NCI-H774 (cell line): ENCODE measurements at places on chromosomes 4 and X.
A peak's percentile ranks its signal among the peaks of the same experiment; 100 is the strongest.

DNA sequence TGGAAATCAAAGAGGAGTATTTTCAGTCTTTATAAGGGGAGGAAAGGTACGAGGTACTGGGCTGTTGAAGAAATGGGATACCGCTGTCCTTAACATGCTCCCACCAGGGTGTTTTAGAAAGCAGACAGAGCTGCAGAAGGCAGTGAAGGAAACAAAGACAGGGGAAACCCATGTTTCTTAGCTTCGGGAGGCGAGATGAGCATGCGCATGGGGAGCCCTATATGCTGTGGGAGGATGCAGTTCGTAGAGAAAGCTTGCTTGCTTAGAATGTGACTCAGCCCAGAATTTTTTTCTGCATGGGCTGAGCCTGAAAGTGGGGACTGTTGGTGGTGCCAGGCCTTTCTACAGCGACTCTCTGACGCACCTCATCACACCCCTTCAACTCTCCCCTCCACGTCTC lies 28.8 kb upstream of the SCOC start:
- no peak for DNase-seq

- DNase-seq: no peak
Observed at GRCh38 chr4:135538698-135539097, 1337.1 kb upstream of the PABPC4L start.

- DNase-seq: no peak
Observed at GRCh38 chr4:10687526-10687925, 3.0 kb upstream of the CLNK start.

- DNase-seq: no peak
Observed at GRCh38 chr4:129335818-129336217, 239.9 kb downstream of the C4orf33 start.

GRCh38 chr4:75099321-75099720 lies 166.4 kb downstream of the PARM1 start:
- no peak for DNase-seq

- no peak for DNase-seq
Observed at GRCh38 chr4:78299565-78299972, 242.4 kb downstream of the FRAS1 start.

DNA sequence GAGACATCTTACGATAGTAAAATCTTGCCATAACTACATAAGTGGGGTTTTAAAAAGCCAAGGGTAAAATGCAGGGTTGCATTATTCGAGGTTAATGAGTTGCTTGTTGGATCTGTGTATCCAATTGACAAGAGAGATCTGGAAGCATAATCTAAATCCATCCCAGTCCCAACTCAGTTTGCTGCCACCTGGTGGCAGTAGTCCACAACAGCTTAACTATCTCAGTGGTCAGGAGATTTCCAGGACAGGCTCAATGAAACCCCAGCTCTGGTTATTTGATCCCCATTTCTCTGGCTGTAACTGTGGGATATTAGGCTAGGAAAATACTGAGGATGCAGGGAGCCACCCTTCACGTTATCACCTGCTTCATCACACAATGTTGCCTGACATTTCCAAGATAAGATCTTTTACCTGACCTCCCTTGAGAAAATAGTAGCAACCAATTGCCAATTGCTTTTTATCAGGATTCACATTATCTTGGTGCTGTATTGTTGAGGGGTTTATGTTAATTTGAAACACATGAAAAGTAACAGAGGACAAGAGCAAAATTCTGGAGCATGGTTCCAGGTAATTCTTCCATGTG lies 88.2 kb upstream of the TNIP3 start:
- DNase-seq: peak; percentile 30

GRCh38 chr4:113636877-113637276 lies 124.7 kb downstream of the CAMK2D start:
- DNase-seq: no peak

DNA sequence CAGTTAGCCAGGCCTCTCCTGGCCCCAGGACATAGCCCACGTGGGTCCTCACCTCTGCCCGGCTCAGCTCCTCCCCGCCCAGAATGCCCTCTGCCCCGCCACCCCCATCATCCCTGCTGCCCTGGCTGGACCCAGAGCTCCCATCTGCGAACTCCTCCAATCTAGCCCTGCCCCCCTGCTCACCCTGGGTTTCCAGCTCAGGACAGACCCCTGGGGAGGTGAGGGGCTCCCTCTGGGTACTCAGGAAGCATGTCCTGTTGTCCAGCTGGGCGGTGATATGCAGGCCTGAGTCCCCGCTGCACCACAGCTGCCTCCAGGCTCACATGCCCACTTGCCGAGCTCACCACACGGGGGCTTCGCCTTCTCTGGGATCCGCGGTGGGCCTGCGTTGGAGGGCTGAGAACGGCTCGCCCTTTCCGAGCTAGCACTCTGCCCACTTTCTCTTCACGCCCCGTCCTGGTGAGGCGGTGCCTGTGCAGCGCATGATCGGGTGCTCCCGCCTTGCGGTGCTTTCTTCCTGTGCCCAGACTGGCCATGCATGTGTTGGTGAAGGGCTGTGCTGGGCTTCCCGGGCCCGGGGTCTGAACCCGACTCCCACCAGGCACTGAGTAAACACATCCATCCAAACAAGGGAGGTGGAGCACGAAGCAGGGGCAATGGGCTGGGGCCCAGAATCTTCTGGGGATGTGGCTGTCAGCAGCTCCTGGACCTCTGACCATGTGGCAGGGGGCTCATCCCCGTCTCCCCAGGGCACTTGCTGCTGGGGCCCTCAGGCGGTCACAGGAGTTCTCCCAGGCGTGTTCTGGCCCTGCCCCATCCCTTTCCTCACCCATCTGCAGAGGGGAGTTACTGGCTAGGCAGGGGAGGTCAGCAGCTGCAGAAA lies 74.3 kb downstream of the RGS12 start:
- DNase-seq: no peak

DNA sequence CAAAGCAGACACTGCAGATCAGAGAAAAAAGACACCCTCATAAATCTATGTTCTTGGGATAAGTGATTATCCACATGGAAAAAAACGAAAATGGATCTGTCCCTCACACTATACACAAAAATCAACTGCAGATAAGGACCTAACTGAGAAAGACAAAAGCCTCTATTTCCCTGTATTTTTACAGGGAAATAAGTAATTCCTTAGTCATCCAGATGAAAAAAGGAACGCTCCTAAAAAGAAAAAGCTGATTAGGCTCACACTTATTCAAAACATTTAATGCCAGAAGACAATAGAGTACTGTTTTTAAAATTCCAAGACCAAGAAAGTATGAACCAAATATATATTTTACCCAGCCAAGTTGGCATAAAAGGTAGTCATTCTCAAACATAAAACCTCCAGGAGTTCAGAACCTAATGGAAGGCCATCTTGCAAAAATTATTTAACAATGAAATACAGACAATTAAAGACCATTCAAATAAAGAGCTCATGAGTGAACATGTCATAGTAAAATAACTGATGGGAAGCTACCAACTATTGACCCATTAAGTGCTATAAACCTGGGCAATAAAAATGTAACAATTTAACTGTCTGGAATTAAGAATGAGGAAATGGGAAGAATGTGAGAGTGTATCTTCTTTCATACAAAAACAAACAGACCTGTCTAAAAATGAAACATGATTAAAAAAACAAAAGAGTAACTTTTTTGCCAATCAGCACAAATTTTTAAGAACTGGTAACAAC lies 20.4 kb downstream of the PAPSS1 start:
- no peak for DNase-seq

- no peak for DNase-seq
Observed at GRCh38 chrX:130637591-130637990, 235.8 kb downstream of the RBMX2 start.

DNA sequence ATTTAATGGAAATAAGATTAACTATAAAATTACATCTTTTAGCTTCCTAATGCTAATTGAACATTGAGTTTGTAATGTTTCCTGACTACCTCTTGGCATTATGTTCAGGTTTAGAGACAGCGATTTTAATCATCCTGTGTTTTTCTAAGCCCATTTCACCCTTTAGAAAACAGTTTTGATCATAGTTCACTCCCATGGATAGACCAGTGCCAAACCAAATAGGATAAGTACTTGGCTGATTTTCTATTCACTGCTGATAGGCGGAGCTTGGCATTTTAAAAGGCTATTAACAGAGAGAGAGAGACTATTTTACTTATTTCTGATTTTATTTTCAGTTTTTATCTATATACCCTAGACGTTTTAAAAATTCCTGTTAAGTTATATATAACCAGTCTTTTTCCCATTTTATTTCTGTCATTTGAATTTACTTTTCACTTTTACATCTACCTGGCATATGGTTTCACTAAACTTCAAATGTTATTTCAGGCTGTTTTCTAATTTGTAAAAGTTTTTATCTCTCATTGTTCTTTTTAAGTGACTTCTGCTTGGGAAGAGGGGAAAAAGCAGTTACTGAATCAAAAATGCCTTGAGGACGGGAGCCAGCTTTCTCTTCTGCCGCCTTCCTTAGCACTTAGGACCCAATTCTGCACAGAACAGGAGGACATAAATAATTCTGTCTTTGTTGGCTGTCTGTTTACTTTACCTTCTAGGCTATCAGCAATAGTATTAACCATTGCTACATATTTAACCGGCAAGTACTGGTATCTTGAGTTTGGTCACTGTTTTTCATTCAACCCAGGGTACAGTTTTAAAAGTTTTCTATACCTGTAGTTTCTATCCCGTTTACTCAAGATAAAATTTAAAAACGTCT lies 46.4 kb downstream of the SGMS2 start:
- DNase-seq: peak; percentile 3

- no peak for DNase-seq
Observed at GRCh38 chrX:30220661-30221060, 5.3 kb downstream of the MAGEB2 start.

DNA sequence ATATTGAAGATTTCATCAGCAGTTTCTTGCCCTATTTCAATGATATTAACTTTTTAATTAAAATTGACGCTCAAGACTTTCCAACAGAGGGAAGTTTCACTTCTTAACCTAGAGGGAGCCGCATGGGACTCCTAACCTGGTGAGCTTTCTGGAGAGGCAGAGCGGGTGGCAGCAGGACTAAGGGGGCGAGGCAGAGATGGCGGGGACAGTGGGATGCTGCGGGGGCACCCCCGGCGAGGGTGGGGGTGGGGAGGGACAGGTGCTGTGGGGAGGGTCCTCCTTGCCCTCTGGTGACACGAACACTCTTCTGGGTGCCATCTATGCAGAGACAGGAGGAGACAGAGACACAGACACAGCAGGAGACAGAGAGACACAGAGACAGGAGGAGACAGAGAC lies 104.4 kb downstream of the ADRA2C start:
- DNase-seq: no peak

DNA sequence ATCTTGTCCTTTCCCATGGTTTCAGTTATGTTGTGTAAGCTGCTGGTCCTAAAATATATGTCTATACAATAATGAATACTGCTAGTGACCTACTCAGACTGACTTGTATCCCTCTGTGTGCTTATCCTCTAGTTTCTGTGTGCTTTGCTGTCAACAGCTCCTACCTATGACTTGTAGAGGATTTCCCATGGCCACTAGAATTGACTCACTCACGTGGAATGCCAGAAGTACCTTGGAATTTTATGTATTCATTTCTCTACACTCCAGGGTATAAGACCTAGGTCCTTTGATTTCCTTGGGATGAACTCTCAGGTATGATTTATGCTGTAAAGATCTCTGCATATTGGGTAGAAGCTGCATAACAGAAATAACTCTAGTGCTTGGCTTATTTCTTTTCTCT lies 279.9 kb upstream of the SLIT2 start:
- no peak for DNase-seq

DNA sequence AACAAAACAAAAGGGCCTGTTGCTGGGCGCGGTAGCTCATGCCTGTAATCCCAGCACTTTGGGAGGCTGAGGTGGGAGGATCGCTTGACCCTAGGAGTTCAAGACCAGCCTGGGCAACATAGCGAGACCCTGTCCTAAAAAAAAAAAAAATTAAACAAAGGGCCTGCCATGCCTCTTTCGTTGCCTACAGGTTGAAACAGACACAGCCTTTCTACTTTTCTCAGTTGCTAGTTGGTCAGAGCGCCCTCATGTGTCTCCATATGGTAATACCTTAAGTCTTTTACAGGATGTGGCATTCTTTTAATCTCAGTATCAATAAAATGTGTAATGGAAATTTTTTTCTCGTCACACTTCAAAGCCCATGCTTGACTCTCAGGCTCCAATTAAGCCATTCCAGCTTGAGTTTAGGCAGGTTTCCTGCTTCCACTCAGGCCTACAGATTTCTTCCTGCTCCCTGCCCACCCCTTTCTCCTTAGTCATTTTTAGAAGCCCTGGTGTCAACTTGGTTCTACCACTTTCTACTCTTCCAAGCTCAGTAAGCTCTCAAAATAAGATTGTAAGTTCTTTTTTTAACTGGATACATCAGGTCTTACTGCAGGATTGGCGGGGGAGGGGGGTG lies 4.6 kb upstream of the SOWAHD start:
- peak; percentile 29 for DNase-seq

GRCh38 chr4:185307136-185307950 lies 88.4 kb downstream of the LRP2BP start:
- DNase-seq: no peak

DNA sequence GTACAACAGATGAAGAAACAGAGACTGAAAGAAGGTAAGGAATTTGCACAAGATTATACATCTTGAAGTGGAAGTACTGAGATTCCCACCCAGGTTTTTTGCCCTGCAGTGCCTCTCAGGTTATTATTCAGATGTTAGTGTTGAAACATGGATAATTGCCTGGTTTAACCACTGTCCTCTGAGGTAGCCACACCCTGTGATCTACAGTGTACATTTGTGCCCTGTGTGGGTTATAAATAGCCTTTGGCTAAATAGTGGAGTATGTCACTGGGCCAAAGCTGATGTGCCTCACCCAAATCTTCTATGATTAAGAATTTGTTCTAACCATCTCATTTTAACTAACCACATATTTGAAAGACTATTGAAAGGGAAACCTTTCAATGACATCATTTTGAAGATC lies 5.4 kb upstream of the ASB5 start:
- DNase-seq: no peak

GRCh38 chr4:53855581-53856250 lies 208.7 kb downstream of the CHIC2 start:
- DNase-seq: no peak

DNA sequence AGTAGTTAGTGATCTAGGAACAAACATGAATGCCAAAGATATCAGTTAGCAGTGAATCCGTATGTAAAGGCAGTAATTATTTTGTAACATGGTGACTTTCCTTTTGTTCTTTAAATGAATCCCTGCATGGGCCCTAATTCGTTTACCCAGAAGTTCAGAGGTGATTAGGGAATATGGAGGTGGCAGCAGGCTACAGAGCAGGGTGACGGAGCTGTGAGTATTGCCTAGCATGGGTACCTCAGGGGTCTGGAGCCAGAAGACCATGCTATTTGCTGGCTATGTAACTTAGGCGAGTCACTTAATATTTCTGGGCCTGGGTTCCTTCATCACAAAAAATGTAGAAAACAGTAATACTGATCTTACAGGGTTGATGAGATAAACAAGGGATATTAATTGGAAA lies 184.9 kb downstream of the ENOX2 start:
- DNase-seq: no peak

GRCh38 chr4:184994010-184994622 lies 24.2 kb upstream of the HELT start:
- DNase-seq: no peak
